ENCODE measurements at places on chromosomes 11 and 22.
A peak's percentile ranks its signal among the peaks of the same experiment; 100 is the strongest.

GRCh38 chr22:26555478-26555877 is 34.5 kb downstream of the TPST2 start:
- no peak for DNase-seq

DNA sequence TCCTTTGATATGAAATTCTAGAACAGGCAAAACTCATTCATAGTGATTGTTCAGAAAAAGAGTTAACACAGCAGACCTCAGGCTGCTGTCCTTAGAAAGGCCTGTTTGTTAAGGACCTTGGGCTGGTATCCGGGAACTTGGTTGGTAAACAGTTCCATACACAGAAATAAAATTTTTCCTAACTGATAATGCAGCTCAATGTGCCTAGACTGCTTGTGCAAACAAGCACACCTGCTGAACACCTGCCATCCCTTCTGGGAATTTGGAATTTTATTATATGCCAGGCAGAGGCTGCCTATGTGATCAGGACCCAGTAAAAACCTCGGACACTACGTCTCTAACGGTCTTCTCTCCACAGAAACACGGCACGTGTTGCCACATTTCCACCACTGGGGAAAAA is 11.5 kb downstream of the THAP12 start:
- DNase-seq: no peak

GRCh38 chr11:132671851-132672370 is 860.4 kb downstream of the OPCML start:
- DNase-seq: no peak

DNA sequence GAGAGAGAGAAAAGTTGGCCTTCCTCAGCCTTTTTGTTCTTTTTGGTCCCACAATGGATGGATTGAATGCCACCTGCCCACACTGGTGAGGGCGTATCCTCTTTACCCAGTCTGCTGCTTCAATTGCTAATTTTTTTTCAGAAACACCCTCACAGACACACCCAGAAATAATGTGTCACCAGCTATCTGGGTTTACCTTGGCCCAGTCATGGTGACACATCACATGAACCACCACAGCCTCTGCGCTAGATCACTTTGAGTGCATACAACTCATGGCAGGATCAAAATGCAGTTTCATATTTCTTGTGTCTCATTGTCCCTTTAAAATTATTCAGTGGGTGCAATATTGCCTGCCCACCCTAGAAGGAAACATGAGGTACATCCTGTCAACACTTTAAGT is 63.3 kb downstream of the ADAMTS15 start:
- no peak for DNase-seq

- no peak for DNase-seq
Measured at GRCh38 chr11:1217151-1217550, 5.7 kb upstream of the MUC5B start.

DNA sequence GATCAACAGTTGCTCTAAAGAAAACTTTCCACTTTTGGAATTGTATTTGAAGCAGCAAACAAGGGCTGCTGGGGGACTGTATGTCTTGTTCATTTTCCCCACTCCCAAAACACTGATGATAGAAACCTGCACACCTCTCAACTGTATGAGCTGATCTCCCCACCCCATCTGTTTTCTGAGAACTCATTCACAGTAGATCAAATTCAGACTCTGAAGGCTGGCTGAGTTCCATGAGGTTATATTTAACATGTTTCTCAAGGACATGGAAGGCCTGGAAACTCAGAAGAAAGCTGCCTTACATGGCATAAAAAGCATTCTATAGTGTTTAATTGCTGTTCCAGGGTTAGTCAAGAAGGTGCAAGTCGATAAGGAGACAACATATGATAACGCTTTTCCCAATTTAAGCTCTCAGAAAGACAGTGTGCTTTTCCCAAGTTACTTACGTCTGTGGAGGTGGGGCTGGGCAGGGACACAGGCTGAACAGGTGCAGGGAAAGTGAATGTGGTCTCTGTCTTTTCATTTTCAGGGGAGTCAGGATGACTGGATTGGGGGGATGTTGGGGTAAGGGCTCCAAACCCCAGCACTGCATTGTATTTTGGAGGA is 23.0 kb downstream of the LARGE2 start:
- no peak for DNase-seq

- no peak for DNase-seq
Measured at GRCh38 chr22:38866024-38866398, 6.0 kb downstream of the CBX6 start.

DNA sequence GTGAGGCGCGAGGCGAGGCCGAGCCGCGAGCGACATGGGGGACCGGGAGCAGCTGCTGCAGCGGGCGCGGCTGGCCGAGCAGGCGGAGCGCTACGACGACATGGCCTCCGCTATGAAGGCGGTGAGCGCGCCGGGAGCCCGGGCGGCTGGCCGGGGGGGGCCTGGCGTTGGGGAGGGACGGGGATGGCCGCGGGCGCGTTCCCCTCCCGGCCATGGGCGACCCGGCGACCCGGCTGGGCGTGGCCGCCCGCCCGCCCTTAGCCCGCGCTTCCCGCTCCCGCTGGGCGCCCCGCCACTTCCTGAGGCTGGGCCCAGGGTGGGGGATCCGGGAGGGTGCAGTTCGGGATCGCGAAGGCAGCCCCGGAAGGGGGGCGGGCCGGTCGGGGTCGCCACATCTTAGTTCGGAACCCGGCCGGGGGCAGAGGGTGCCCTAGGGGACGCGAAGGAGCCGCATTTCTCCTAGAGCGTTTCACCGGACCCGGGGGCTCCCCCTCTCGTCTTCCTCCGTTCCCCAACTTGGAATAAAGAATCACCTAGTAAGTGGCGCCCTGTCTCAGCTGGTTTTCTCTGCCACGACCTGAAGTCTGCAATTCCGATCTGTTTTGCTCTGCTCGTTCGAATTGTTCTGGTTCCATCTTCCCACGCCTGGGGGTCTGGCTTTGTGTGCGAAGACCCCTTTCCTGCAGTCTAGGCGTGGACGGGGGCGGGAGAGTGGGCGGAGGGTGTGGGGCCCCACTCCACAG is 536 bp downstream of the YWHAH start:
- no peak for DNase-seq

DNA sequence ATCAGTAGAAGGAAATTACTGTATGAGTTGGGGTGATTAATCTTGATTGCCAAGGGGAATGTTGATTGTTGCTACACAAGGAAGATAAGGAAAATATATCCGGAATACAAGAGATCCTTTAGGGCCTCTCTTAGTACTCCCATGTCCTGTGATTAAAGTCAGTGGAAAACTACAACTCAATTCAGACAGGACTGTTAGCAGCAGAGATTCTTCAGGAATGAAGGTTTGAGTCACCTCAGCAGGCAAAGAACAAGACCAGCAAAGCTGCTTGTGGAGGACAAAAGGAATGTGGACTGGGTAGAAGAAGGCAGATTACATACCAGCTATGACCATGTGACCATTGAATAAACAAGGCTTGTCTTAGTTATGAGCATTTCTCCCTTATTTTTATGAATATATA is 478.2 kb downstream of the BUD13 start:
- no peak for DNase-seq

DNA sequence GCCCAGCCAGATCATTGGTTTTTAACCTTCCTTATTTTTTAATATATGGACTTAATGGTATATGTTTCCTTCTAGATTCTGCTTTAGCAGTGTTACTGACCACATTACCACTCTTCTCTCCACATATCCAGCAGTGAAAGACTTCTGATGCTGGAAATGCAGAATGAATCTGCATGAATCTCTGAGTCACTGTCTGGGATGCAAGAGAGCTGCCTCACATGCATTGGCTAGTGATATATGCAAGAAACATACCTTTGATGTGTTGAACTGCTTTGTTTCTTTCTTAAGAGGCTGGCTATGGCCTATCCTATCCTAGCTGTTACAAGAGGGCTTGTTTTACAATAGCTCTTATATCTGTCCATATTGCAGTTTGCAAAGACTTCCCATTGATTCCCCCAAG is 16.6 kb upstream of the AMPD3 start:
- no peak for DNase-seq

DNA sequence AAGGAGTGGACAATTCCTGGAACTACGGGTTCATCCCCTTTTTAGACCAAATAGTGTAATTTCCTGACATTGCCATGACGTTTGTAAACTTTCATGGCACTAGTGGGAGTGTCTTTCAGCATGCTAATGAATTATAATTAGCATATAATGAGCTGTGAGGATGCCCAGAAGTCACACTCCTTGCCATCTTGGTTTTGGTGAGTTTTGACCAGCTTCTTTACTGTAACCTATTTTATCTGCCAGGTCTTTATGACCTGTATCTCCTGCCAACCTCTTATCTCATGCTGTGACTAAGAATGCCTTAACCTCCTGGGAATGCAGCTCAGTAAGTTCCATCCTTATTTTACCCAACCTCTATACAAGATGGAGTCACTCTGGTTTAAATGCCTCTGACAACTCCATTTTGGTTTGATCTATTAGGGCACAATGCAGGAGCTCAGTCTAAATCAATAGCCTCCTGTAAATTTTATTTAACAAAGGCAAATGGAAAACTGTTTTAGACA is 20.7 kb downstream of the OR10A6 start:
- DNase-seq: no peak

GRCh38 chr11:788953-789940 is 643 bp downstream of the CEND1 start:
- DNase-seq: no peak

- no peak for DNase-seq
Measured at GRCh38 chr22:24576778-24577177, 16.1 kb downstream of the LRRC75B start.

GRCh38 chr22:50171319-50171964 is 911 bp downstream of the PANX2 start:
- no peak for DNase-seq

- no peak for DNase-seq
Measured at GRCh38 chr22:42286205-42286604, 15.8 kb upstream of the TCF20 start.

DNA sequence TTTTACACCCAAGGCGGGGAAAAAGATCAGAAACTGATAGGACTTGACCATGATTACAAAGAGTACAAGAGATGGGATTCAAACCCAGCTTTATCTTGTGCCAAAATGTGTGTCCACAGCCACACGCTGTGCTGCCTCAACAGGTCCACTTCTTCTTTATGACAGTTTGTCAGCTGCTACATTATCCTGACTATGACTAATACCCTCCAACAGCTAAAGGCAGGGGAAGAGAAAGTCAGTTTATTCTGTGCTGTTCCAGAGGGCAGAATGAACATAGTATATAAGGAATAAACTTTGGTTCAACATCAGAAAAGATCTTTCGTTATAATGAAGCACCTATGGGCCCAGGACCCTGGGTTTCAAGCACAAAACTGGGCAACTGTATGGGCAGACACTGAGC is 668.2 kb upstream of the TENM4 start:
- DNase-seq: no peak

- no peak for DNase-seq
Measured at GRCh38 chr11:130533113-130533798, 84.8 kb downstream of the ADAMTS15 start.

DNA sequence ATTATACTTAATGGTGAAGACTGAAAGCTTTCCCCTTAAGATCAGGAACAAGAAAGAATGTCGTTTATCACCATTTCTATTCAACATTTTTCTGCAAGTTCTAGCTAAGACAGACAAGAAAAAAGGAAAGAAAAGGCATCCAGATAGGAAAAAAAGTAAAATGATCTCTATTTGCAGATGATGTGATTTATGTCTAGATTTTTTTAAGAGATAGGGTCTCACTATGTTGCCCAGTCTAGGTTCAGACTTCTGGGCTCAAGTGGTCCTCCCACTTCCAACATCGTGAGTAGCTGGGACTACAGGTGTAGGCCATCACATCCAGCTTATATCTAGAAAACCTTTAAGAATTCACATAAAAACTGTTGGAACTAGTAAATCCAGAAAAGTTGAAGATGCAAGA is 51.4 kb upstream of the ADORA2A start:
- no peak for DNase-seq

GRCh38 chr11:134841411-134841810 is 429.4 kb upstream of the B3GAT1 start:
- no peak for DNase-seq

DNA sequence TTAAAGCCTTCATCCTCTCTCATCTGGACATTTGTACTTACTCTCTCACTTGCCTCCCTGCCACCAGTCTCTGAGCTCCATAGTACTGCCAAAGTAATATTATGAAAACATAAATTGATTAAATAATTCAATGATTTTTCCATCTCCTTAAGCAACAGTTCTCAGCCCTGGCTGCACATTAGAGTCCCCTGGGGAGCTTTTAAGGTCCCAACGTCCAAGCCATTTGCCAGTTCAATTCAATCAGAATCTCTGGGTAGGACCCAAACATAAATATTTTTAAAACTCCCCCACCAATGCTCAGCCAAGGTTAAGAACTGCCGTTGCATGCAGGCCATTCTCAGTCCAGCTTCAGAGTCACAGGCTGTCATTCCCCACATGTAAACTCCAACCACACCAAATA is 114.4 kb upstream of the BMAL1 start:
- no peak for DNase-seq

GRCh38 chr22:42649246-42650099 is at the start of gene CYB5R3:
CYB5R3 (minus strand) TSS chr22:42649392; CDS start chr22:42649315, 77 bp downstream.
- peak; percentile 69 for DNase-seq

- no peak for DNase-seq
Measured at GRCh38 chr11:13256216-13256615, 21.4 kb upstream of the BMAL1 start.

DNA sequence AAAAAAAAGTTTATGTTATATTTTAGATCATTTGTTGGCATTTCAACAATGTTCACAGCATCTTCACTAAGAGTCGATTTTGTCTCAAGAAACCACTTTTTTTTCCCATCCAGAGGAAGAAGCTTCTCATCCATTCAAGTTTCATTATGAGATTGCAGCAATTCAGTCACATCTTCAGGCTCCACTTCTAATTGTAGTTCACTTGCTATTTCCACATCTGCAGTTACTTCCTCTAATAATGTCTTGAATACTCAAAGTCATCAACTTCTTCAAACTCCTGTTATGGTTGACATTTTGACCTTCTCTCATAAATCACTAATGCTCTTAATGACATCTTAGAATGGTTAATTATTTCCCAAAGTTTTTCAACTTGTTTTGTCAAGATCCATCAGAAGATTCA is 61.3 kb upstream of the CHORDC1 start:
- DNase-seq: no peak

DNA sequence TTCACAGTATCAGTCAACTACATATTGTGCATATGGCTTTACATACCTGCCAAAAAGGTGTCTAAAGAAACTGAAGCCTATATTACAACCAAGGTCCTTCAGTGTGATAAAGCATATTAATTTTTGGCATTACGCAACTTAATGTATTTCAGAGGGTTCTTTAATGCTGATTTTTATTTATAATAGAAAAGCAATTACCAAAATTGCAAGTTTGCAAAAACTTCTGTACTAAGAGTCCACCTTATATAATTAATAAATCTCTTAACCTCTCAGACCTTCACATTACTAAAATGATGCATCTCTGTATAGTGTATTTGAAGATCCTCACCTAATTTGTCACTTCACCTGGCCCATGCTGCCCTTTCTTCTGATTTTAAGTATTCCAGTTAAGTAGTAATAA is 128.6 kb downstream of the GUCY1A2 start:
- no peak for DNase-seq
